ENCODE measurements at places on chromosomes 6 and 20.
A peak's percentile ranks its signal among the peaks of the same experiment; 100 is the strongest.

- no peak for DNase-seq
Measured at GRCh38 chr6:76701610-76702009, 629.1 kb upstream of the IMPG1 start.

GRCh38 chr6:51141080-51141479 is 322.4 kb downstream of the TFAP2B start:
- no peak for DNase-seq

- DNase-seq: no peak
Measured at GRCh38 chr6:1895721-1896120, 286.0 kb downstream of the FOXC1 start.

- DNase-seq: no peak
Measured at GRCh38 chr6:170142559-170142958, 148.3 kb downstream of the DLL1 start.

DNA sequence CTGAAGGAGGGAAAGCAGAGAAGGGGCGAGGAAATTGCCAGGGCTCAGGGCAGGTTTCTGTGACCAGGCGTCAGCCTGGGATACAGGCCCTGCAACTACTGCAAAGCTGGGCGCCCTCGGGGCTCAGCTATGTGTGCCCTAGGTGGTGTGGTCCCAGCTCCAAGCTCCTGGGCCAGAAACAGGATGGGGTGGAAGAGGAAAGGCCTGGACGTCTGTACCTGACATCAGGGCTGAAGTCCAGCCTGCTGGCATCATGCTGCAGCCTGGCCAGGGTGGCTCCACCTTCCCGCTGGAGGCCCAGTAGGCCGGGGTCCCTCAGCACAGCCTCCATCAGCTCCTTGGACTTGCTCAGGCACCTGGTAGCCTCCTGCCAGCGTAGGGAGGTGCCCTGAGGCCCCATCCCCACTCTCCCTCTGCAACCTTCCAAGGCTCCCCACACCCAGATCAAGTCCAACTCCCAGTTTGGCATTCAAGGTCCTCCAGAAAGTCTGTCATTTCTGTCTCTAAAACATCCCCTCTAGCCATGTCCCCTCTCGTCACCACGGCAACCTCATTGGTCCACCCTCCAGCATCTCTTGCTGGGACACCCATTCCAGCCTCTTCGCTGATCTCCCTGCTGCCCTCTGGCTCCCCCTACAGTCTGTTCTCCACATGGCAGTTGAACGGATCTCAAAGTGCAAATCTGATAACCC is 38.2 kb downstream of the KIAA1755 start:
- peak; percentile 85 for DNase-seq

GRCh38 chr6:89775150-89775549 is 44.4 kb downstream of the MDN1 start:
- no peak for DNase-seq

DNA sequence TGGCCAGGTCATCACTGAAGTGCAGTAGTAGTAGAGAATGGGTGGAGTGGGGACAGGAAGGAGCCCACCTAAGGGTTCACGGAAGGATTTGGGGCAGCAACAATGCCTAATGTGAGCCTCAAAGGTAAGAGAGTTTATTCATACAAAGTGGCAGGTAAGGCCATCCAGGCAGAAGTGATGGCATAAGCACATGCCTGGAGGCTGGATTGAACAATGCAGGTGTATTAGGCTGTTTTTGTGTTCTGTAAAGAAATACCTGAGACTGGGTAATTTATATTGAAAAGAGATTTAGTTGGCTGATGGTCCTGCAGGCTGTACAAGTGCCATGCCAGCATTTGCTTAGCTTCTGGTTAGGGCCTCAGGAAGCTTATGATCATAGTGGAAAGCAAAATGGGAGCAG is 48.3 kb downstream of the CLIC5 start:
- no peak for DNase-seq

DNA sequence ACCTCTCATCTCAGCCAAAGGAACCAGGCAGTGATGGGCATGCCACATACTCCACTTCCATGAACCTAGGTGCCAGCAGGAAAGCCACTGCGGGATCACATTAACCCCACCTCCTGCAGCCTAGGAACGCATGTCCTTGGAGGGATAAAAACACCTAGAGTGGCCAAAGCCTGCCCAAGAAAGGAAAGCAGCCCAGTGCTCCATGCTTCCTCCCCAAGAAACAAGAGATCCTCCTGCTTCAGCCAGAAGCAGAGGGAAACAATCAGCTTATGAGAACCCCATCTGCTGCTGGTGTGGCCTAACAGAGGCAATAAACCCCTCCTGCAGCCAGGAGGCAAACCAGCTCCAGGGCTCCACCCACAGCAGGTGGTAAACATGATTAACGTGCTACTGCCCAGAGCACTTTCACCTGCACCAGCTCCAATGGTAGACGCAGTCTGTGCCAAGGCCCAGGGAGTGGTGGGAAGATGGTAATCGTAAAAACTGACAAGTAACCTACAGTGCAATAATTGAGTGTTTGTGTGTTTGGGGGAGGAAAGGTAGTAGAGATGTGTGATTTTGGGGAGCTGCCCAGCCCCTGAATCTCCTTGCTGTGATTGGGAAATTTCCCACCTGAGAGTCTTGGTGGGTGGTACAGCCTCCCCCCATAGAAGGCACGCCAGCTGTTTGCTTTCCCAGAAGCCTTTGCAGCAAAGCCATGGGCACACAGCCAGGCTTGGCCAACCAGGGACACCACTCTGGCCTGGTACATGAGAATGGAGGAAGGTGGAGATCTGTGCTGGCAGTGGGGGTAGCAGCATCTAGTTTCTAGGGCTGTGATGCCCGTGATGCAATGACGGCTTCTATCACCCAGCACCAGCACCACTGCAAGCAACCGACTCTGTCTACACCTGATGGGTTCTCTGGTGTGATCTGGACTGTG is 50.6 kb upstream of the TBC1D7 start:
- DNase-seq: no peak

GRCh38 chr6:53605543-53606235 is 59.9 kb downstream of the KLHL31 start:
- no peak for DNase-seq

DNA sequence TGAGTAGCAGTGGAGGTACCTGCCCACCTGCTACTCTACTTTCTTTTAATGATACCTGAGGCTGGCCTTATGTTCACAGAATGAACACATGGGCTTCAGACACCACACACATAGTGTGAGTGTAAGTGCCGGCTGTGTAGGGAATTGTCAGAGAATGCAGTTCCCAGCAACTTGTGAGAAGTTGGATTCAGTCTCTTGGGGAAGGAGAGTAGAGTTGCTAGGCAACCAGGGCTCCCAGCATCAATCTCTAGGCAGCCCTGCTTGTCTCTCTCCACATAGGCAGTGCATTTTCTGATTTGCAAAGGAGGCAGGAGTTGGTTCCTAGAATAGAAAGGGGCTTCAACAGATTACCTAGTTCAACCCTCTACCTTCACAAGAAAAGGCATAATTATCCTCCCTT is 74.1 kb downstream of the BFSP1 start:
- DNase-seq: no peak

DNA sequence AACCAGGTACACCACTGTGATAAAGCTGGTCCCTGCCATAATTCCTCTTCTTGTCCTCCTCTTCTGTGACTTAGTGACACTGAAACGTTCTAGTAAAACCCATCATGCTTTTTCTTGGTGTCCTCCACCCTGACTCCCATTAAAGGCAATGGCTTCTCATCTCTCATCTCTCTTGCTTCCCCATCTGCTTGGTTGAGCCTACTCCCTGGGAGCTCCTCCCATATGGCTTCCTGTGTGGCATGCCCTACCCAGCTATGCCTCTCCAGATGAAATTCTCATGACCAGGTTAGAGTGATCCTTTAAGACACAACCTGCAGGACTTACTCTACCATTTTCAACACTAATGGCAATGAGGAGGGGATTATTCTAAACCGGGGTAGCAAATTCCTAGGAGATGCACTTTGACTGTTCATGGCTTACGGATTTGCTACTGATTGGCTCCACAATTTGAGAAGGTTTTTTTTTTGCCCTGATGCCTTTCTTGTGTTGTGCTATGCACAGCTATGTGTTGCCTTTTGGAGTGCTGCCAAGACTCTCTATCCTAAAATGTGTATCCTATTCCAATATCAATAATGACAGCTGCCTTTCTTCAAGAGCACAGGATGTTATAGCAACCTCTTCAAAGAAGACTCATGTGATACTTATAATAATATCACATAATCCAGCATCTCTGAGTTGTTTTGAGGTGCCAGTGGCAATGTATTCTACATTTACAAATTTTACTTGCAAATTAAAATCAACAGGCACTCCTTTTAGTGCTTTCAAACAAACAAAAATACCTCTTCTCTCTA is 6.1 kb downstream of the SIRPG start:
- no peak for DNase-seq

GRCh38 chr20:45503403-45503802 is 12.0 kb downstream of the SPINT3 start:
- DNase-seq: no peak

DNA sequence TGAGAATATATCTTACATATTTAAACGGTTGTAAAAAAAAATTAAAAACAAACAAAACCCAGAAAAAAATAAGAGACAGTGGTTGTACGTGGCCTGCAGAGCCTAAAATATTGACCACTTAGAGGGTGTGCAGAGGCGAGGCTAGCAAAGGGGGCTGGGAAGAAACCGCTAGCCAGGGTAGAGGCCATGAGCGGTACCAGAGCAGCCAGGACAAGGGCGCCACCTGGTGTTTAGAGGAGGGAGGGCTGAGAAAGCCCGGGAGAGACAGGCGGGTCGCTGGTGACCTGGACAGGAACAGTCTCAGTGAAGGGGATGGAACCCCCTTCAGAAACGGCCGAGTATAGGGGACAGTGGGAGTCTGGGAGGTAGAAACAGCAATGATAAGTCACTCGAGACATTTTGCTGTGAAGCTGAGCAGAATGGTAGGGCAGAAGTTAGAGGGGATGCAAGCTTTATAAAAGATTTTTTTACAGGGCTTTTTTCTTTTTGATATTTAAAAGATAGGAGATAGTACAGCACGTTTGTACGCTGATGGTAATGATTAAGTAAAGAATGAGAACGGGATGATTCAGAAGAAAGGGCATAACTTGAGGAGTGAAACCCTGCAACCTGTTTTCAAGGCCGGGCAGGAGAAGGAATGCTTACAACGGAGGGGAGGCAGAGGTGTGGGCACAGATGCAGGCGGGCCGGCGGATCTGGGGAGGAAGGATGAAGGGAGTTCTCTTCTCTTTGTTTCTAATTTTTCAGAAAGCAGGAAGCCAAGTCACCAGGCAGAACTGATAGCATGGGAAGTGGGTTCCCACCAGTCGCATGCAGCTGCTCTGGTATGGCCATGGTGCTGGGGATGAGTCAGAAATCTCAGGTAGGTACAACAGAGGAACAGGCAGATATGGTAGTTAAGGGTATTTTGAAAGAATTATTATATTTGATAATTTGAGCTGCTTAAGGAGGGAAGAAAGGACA is 76.2 kb downstream of the FAM229B start:
- DNase-seq: peak; percentile 88

DNA sequence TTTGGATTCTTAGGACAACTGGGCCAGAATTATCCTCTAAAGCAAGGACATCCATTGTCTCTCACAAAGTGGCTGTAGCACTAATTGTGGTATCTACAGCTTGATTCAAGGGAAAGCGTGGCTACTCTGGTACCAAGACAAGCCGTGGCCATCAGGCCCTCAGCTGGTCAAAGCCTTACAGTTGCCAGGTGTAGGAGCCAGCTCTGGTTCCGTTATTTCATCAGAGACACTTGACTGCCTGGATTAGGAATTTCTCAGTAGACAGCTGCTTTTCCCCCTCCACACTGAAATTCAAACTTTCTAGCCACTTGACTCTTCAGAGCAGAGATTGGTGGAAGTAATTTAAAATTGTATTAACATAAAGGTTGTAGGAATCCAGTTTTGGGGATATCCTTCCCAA is 104.2 kb downstream of the ANKS1A start:
- DNase-seq: no peak

DNA sequence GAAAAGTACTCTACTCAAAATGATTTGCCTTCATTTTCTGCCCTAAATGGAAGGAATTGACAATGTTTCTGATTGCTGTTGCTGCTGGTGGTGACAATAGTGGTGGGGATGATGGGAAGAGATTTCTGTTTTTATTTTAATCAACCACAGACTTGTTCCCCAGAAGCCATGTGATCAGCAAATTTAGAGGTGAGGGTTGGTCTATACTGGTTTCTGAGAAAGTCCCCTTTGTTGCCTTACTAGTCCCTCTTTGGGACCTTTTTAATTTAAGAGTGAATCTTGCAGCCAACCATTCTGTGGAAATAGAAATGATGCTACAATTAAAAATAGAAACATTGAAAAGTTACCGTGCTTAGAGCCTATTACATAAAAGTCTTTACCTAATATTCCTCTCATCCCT is 43.2 kb downstream of the AIG1 start:
- no peak for DNase-seq

- no peak for DNase-seq
Measured at GRCh38 chr6:143928853-143929252, 64.6 kb downstream of the ZC2HC1B start.

GRCh38 chr6:111427341-111428116 is 55.5 kb downstream of the REV3L start:
- DNase-seq: no peak

DNA sequence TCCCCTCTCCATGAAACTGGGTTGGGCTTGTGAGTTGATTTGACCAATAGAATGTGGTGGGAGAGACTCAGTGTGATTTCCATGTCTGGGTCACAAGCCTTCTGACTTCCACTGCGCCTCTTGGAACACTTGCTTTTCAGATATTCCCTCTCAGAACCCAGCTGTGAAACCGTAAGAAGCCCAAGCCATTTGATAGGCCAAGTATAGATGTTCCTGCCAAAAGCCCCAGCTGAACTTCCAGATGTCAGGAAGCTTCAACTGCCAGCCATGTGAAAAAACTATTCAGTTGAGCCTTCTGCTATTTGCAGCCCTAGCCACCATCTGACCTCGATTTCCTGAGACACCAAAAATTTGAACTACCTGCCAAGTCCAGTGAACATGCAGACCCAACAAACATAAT is 387.8 kb upstream of the GJE1 start:
- no peak for DNase-seq

DNA sequence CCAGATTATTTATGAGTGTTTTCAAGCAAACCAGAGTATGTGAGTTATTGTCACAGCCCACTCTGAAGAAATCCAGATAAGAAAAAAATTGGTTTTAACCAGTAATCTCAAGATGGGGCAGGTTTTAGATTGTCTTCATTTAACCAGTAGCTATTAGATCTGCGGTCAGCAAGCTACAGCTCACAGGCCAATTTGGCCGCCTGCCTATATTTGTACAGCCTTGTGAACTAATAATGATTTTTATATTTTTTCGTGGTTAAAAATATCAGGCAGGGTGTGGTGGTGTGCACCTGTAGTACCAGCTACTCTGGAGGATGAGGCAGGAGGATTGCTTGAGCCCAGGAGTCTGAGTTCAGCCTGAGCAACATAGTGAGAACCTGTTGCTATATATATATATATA is 5.0 kb downstream of the FAM209B start:
- DNase-seq: no peak

DNA sequence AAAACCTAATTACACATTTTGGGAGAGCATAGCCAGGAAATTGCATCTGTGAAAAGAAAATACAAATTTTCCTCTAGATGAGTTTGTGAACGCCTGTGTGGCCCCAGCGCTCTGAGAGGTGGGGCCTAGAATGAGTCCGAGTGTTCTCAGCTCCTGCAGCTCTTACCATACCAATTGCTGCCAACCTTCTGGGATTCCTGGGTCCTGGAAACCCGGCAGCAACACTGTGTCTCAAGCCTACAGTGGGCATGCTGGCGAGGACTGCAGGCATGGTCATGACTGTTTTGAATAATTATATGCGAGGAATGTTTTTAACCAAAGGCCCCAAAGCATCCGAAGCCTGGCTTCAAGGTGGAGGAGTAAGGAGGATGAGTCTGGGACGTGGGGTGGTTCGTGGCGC is 90.4 kb downstream of the SERAC1 start:
- no peak for DNase-seq

Measured in neural crest cell (in vitro differentiated cells).